ENCODE measurements at places on chromosomes 3 and 15. TPM values are rescaled to one million over a fixed set of nuclear protein-coding genes. Genes with fewer than 3 reads are reported as not detected.
A peak's percentile ranks its signal among the peaks of the same experiment; 100 is the strongest.

GRCh38 chr15:78077871-78078210 is 330 bp upstream of the TBC1D2B start:
- H3K4me1 ChIP-seq: peaks cover 35% of the 10 kb centered on the region
- H3K4me3 ChIP-seq: peak overlapping the region; percentile 30
- no peak for DNase-seq

DNA sequence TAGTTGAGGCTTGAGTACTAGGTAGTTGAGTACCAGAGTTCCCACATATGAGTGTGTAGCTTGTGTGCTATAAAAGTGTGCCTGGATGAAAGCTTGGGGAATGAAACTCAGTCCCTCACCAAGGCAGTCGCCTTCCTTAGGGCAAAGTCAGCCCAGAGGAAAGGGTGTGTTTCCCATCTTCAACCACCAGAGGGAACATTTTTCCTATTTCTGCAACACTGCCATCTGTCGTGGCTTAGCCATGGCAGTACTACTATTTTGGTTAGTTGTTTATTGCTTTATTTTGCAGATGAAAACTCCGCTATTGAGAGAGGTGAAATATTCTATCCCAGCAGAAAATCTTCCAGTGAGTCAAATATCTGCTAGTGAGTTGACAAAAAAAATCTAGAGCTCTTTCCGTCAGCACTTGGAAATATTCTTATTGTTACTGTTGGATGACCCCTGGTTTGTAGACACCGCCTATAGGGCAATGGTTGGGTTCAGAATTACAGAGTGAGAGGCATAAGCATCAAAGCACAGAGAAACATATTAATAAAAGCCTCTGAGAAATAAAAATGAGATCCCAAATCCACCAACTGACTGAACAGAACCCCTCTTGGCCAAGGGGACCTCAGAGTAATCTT is 239.9 kb downstream of the CPNE4 start:
- H3K27ac ChIP-seq: no peak overlapping the region
- H3K36me3 ChIP-seq: no peaks in the 10 kb centered on the region
- no peaks in the 10 kb centered on the region for H3K27me3 ChIP-seq
- H3K4me3 ChIP-seq: no peak overlapping the region
- H3K4me1 ChIP-seq: peaks cover 14% of the 10 kb centered on the region

DNA sequence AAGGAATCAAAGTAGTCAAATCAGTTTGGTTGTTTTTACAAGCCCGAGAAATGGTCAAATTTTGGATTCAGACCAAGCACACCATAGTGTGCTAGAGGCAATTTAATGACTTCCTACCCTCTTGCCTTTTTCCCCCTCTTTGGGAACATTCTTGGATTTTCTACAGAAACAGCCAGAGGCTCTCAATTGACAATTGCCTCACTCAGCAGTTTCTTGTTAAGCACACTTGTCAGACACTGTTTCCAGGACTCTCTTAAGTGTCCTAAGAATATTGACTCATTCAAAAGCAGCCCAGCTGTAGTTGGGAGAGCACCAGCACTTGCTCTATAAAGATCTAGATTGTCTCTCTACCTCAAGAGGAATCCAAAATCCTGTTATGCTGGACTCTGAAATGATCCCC is 1.5 kb upstream of the SLC35G2 start:
- peak overlapping the region; percentile 17 for H3K27ac ChIP-seq
- no peak overlapping the region for H3K4me3 ChIP-seq
- no peak for DNase-seq
- H3K36me3 ChIP-seq: no peaks in the 10 kb centered on the region

DNA sequence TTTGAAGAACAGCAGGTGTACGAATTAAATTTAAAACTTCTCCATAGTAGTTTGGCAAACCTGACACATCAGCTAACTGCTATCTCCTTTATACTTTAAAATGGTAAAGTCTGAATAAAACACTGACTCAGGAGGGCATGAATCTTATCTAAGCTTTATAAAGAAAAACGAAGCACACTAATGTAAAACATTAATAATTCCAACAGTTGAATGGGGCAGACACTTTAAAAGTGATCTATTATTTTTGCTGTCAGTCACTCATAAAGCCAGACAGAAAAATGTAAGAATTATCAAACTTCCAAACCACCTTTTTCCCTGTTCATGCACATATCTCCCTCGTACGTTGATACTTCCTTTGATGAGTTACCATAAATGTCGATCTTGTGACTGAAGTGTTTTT is 2.6 kb downstream of the ARF4 start:
- H3K4me3 ChIP-seq: peak overlapping the region; percentile 3
- no peak overlapping the region for H3K27ac ChIP-seq
- DNase-seq: no peak
- H3K27me3 ChIP-seq: no peaks in the 10 kb centered on the region
- H3K4me1 ChIP-seq: peaks cover 57% of the 10 kb centered on the region

DNA sequence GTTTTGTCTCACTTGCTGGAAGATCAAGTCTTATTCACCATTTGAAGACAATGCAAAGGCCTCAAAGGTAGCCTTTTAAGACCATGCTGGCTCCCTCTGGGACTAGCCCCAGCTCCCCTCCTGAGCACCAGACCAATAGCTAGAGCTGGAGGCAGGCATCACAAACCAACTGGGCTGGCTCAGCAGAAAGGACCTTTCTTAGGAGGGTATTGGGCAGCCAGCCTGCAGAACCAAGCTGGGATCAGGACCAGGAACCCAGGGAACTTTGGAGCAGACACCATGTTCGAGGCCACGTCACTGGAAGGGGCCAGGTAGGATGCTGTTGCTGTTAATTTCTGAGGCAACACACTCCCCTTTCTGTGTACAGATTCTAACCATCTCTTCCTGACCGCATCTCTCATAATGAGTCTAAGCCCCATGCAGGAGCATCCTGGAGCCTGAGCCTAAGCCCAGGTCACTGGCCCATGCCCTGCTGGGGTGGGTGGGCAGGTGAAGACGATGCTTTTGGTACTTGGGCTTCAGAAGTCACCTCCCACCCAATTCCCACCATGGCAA is 81.4 kb upstream of the KLF13 start:
- no peak for DNase-seq
- H3K27me3 ChIP-seq: no peaks in the 10 kb centered on the region
- H3K4me1 ChIP-seq: no peaks in the 10 kb centered on the region
- H3K36me3 ChIP-seq: no peaks in the 10 kb centered on the region
- no peak overlapping the region for H3K27ac ChIP-seq

DNA sequence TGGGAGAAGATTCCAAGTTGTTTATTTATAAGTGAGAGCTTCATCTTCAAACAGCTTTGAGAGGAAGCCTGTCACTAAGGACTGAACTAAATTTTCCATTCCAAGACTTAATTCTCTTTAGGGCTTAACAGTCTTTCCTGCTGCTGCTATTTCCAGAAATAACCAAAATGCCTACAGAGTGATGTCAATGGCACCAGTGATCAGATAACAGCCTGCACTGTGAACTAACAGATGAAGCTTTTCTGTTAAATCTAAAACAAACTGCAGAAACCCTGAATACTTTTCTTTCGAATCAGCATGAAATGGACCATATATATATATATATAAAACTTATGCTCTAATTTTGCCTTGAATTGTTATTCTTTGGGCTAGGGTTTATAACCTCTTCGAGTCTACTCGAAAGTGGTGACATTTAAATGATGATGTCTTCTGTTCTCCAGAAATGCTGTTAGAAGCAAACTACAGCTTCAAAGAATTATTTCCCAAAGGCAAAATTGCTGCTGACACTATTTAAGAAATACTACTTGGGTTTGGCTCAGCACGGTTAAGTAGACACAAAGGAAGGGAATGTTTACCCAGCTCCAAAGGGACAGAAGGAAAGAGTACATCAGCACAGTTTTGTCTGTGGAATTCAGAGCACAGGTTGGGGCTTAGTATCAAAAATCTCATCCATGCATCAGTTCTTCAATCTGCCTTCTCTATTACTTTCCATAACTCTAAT is 238.5 kb upstream of the LRRN1 start:
- H3K27me3 ChIP-seq: no peaks in the 10 kb centered on the region
- no peaks in the 10 kb centered on the region for H3K4me1 ChIP-seq
- DNase-seq: no peak
- no peak overlapping the region for H3K27ac ChIP-seq
- H3K36me3 ChIP-seq: no peaks in the 10 kb centered on the region

DNA sequence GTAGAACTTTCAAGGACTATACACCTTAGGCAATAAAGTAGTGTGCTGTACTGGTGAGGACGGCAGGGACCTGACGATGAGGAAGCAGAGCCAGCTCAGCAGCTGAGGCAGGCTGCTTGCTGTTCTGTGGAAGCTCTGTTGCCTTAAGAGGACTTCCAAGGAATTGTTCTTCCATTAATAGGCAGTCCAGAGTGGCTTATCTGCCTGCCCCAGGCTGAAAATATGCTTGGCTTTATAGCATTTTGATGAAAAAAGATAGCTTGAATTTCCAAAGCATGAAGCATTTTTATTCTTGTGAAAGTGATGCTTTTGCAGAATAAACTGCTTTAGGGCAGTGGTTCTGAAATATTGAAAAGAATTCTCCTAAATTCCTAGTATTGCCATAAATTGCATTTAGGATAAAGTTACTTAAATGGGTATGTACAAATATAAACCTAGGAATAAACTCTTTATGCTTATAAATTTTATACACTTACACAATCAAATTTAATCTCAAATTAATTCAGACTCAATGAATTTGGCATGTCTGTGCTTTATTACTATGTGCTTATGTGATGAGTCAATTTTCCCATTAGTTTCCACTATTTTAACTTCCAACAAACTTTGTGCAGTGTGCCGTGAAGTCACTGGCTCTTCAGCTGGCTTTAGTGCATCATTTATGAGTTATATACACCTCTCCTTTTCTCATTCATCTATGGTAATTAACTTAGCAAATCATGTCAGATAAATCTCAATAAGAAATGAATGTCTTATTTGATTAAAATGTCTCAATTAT is 231.0 kb upstream of the RASGRP1 start:
- H3K4me1 ChIP-seq: no peaks in the 10 kb centered on the region
- H3K36me3 ChIP-seq: no peaks in the 10 kb centered on the region
- H3K27ac ChIP-seq: no peak overlapping the region
- no peaks in the 10 kb centered on the region for H3K27me3 ChIP-seq

GRCh38 chr3:122934251-122934650 is 93.3 kb downstream of the SEMA5B start:
- no peaks in the 10 kb centered on the region for H3K36me3 ChIP-seq
- no peaks in the 10 kb centered on the region for H3K27me3 ChIP-seq
- DNase-seq: no peak
- H3K27ac ChIP-seq: no peak overlapping the region

- no peak overlapping the region for H3K4me3 ChIP-seq
- H3K36me3 ChIP-seq: no peaks in the 10 kb centered on the region
- H3K27me3 ChIP-seq: no peaks in the 10 kb centered on the region
These were observed 33.3 kb downstream of the CA12 start for GRCh38 chr15:63348392-63348791.

- DNase-seq: no peak
- no peaks in the 10 kb centered on the region for H3K36me3 ChIP-seq
- no peaks in the 10 kb centered on the region for H3K27me3 ChIP-seq
- H3K4me3 ChIP-seq: no peak overlapping the region
- no peak overlapping the region for H3K27ac ChIP-seq
These were observed 118.9 kb downstream of the DPH6 start for GRCh38 chr15:35427091-35427490.

- no peaks in the 10 kb centered on the region for H3K27me3 ChIP-seq
- no peak overlapping the region for H3K4me3 ChIP-seq
- H3K27ac ChIP-seq: peak overlapping the region; percentile 39
- no peaks in the 10 kb centered on the region for H3K4me1 ChIP-seq
- no peaks in the 10 kb centered on the region for H3K36me3 ChIP-seq
These were observed 45.7 kb downstream of the GRIP2 start for GRCh38 chr3:14494279-14494972.

- H3K36me3 ChIP-seq: no peaks in the 10 kb centered on the region
- DNase-seq: no peak
- no peaks in the 10 kb centered on the region for H3K4me1 ChIP-seq
- H3K27ac ChIP-seq: no peak overlapping the region
- no peaks in the 10 kb centered on the region for H3K27me3 ChIP-seq
These were observed 666.9 kb downstream of the MECOM start for GRCh38 chr3:168996622-168997021.

DNA sequence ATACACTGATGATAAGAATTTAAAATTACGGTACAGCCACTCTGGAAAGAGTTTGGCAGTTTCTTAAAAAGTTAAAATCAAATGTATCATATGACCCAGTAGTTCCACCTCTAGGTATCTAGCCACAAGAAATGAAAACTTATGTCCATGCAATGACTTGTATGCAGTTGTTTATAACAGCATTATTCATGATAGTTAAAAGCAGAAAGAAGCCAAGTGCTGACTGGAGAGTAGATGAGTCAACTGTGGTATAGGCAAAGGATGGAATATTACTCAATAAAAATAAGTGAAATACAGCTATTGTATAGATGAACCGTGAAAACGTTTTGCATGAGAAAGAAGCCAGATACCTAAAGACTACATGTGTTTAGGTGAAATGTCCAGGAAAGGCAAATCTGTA is 14.8 kb downstream of the GPR87 start:
- no peak overlapping the region for H3K27ac ChIP-seq
- H3K4me3 ChIP-seq: no peak overlapping the region
- H3K36me3 ChIP-seq: no peaks in the 10 kb centered on the region
- H3K27me3 ChIP-seq: no peaks in the 10 kb centered on the region
- H3K4me1 ChIP-seq: no peaks in the 10 kb centered on the region
- DNase-seq: no peak

DNA sequence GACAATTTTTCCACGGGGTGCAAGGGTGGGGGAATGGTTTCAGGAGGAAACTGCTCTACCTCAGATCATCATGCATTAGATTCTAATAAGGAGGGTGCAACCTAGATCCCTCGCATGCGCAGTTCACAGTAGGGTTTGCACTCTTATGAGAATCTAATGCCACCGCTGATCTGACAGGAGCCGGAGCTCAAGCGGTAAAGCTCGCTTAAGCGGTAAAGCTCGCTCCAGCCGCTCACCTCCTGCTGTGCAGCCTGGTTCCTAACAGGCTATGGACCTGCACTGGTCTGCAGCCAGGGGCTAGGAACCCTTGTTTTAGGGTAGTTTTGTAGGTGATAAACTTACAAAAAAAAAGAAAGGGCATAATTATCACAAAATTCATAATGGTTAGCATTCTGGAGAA is 53.9 kb upstream of the RYR3 start:
- no peaks in the 10 kb centered on the region for H3K4me1 ChIP-seq
- H3K27me3 ChIP-seq: no peaks in the 10 kb centered on the region
- H3K4me3 ChIP-seq: no peak overlapping the region
- DNase-seq: no peak

DNA sequence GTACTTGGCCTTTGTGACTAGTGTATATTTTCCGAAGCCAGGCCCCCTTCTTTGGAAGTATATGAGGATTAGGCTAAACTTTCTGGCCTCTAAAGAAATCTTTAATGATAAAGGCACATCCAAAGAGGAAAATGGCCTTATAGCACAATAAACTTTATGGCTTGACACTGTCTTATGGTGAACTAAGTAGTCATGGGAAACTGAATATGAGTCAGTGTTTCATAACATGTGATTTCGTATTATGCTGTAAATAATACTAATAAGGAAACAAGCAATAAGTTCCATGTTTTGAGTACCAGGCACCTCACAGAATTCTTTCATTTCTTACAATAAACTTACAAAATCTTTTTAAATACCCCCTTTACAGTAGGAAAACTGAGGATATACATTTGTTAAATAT is 8.2 kb downstream of the ZPLD1 start:
- no peak overlapping the region for H3K27ac ChIP-seq
- H3K27me3 ChIP-seq: no peaks in the 10 kb centered on the region
- no peaks in the 10 kb centered on the region for H3K4me1 ChIP-seq
- H3K4me3 ChIP-seq: no peak overlapping the region
- no peaks in the 10 kb centered on the region for H3K36me3 ChIP-seq

- H3K27me3 ChIP-seq: no peaks in the 10 kb centered on the region
- no peaks in the 10 kb centered on the region for H3K36me3 ChIP-seq
- no peaks in the 10 kb centered on the region for H3K4me1 ChIP-seq
- no peak overlapping the region for H3K27ac ChIP-seq
- H3K4me3 ChIP-seq: no peak overlapping the region
These were observed 36.9 kb upstream of the HERC1 start for GRCh38 chr15:63870487-63871209.

Gene PPP2R3A
- 49.5 TPM for total RNA-seq

Gene EPHB3
- total RNA-seq: 2.1 TPM

Gene ADAMTS17
- 4.4 TPM for total RNA-seq

Gene PLSCR4
- total RNA-seq: 22.9 TPM

Gene CLSTN2
- total RNA-seq: 13.6 TPM

Gene PARP15
- 1.7 TPM for total RNA-seq
